ENCODE measurements at places on chromosomes 11 and 22. TPM values are rescaled to one million over a fixed set of nuclear protein-coding genes. Genes with fewer than 3 reads are reported as not detected.
A peak's percentile ranks its signal among the peaks of the same experiment; 100 is the strongest.

Gene IL18BP
- total RNA-seq, result 3.4 TPM

Gene RTCB
- 228 TPM for total RNA-seq

Gene TREH
- total RNA-seq, result not detected

DNA sequence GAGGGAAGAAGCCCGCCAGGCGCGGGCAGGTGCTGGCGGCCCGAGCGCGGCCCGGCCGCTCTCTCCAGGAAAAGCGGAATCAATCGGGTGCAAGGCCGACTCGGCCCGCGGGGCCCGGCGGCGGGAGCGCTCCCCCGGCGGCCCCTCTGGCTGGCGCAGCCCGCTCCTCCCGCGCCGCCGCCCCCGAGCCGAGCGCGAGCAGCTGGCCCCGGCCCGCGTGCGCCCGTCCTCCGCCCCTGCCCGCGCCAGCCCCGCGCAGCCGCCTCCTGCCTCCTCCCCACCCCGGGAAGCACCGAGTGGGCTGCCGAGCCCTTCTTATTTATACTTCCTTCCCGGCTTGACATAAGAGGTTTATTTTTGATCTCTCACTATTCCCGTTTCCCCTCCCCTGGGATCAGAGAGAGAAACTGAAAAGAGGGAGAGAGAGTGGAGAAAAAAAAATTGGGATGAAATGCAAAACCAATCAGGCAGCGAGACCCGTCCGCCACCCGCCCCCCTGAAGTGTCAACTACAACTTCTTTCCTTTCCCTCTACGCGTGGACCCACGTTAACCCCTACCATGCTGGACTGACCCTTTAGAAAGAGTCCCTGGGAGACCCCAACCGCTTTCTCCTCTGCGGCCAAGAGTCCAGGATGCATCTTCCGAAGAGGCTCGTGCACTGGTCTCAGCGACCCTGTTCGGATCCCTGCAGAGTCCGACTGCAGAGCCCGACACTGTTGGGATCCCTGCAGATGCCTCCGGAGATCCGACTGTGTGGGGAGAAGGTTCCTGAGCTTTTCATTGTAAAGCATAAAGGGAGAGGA, at the start of gene ADAMTS8:
ADAMTS8 (minus strand) TSS at position 294 of the 804 bp plus-strand sequence. CDS start 323 bp downstream, outside the sequence.
- no peak for DNase-seq

- no peak for DNase-seq
Observed at GRCh38 chr11:45897556-45897955, 9.5 kb downstream of the FREY1 start.

DNA sequence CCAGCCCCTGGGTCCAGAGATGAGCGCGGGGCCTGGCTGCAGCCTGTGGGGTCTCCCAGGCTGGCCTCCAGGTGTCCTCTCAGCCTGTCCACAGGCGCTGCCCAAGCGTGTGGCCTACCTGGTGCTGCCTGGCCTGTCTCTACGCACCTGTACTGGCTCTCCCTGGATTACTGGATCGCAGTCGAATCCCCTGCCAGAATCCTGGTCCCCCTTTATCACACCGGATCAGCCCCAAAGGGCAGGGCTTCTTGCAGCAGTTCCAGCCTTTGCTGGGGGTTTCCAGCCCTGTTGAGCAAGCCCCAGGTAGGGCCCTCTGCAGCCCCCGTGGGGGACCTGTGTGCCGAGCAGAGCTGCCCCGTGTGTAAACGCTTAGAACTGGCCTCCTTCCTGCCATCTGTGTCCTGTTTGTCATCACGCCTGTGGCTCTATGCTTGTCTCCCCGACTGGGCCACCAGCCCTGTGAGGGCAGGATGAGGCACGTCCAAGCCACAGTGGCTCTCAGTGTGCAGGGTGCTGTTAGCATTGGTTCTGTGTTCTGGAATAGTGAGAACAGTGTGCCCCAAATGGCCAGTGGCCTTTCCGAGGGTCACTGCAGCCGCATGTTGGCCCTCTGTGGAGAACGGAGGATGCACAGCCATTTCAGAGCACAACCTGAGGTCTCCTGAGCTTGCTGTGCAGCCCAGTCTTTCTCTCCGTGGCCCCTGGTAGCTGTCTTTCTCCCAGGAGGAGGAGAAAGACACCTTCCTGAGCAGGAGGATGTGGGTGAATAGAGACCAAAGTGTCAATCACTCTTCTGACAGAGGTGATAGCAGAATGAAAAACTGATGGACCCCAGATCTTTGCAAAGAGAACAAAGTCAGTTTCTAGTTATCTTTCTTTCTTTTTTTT, 13.9 kb upstream of the TXNRD2 start:
- DNase-seq, result no peak

- DNase-seq, result no peak
Observed at GRCh38 chr11:108959105-108959761, 294.4 kb downstream of the DDX10 start.

GRCh38 chr11:18390088-18390487, 4.3 kb upstream of the LDHA start:
- DNase-seq, result no peak

DNA sequence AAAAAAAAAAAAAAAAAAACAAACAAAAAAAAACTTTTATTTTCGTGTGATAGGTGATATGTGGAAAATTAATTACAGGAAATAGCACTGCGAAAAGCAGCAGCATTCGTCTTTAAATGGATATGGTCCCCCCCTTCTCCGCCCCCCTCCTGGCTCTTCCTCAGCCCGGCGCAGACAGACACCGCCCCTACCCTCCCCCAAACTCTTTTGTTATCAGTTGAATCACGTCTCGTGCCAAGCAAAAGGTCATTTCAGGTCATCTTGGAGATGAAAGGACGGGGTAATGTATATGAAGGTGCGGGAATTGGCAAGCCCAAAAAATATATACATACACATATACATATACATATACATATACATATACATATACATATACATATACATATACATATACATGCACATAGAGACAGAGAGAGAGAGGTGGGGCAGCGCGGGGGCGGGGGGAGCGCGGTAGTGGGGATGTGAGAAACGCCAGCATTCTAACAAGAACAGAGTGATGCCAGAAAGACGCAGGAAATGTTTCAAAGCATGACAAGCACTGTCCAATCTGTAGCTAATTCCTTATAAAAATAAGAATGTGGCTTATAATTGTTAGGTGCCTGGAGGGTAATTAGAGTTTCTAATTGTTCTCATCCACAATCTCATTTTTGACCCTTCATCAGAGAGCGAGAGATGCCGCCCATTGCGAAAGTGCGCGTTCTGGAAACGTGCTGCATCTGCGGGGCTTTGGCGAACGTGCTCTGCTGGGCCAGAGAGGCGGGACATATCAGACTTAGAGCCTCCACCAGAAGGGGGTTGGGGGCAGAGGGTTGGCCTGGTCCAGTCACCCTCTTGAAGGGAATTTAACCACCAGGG, 214.5 kb upstream of the UBASH3B start:
- DNase-seq, result peak; percentile 30

DNA sequence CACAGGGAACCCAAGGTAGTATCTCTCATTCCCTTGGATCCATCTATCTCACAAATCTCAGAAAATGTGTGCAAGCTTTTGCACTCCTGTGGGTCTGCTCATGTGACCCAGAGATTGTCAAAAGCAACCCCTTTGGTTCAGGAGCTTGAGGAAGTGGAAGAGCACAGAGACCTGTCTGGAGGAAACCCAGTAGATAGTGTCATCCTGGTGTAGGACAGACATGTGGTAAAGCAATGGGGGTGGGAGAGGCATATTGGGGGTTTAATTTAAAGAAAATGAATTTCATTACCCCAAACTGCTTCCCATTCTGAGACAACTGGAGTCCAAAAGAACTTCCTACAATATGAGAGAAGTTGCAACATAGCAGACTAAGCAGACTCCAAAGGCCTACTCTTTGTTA, 5.8 kb upstream of the MS4A14 start:
- DNase-seq, result no peak

- no peak for DNase-seq
Observed at GRCh38 chr11:29051935-29052334, 943.7 kb downstream of the METTL15 start.

DNA sequence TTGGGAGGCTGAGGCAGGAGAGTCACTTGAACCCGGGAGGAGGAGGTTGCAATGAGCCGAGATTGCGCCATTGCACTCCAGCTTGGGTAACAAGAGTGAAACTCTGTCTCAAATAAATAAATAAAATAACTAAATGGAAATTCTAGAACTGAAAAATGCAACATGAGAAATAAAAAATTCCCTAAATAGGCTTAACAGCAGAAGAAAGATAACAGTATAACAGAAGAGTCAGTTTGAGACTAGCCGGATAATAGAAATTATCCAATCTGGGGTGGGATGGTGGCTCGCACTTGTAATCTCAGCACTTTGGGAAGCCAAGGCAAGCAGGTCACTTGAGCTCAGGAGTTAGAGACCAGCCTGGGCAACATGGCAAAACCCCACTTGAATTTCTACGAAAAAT, 14.1 kb downstream of the SLC25A1 start:
- no peak for DNase-seq

DNA sequence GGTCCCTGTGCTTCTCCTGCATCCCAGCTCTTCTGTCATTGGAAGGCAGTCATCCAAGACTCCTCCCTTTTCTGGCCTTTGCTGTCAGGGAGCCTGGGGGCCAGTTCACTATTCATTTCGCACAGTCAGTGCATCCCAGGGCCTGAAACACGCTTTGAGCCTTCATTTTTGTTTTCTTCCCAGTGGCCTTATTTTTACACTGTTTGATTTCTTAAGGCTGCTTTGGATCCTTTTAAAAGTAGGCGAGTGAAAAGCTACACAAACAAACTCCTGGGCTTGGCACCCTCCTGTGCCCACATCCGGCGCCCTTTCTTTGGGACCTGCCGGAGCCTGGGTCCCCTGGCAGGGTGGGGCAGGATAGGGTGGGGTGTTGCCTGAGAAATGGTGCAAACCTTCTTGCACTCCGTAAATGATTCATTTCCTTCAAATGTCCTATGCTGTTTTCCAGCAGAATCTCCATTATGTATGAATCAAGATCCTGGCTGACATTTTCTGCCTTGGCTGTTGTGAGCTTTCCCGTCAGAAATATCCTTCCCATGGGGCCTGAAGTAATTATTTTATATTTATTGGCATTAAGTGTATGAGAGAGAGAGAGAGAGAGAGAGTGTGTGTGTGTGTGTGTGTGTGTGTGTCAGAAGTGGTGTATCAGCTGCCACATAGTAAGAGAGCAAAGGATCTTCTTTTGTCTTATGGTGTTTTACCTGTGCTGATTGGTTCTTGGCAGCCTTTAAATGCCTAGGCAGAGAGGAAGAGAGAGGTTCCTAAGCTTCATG, 45.6 kb downstream of the BCR start:
- DNase-seq, result peak; percentile 65

DNA sequence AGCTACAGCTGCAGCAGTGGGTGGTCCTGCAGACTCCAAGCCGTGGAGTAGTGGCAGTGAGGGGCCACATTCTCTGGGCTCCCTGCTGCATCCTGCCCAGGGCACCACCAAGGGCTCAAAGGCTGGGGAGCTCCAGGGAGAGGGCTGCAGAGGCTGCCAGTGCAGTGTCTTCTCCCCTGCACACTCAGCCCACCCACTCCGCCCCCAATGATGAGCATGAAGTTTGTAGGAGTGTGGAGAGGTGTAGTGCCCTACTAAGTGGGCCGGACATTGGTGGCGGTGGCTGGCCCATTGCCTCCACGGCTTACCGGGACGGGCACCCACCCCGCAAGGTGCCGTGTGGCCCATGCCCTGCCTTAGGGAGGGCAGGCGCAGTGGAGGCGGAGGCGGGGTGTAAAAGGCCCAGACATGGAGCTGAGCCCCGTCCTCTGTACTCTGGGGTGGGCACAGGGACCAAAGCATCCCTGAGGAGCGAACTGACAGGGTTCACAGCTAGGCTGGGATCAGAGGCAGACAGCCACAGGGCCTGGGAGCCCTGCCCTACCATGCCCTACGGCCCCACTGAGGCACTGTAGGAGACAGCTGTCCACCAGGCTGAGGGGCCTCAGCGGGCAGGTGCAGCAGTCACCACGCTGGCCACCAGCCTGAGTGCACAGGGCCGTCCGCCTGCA, 18.9 kb downstream of the ARVCF start:
- DNase-seq, result no peak

DNA sequence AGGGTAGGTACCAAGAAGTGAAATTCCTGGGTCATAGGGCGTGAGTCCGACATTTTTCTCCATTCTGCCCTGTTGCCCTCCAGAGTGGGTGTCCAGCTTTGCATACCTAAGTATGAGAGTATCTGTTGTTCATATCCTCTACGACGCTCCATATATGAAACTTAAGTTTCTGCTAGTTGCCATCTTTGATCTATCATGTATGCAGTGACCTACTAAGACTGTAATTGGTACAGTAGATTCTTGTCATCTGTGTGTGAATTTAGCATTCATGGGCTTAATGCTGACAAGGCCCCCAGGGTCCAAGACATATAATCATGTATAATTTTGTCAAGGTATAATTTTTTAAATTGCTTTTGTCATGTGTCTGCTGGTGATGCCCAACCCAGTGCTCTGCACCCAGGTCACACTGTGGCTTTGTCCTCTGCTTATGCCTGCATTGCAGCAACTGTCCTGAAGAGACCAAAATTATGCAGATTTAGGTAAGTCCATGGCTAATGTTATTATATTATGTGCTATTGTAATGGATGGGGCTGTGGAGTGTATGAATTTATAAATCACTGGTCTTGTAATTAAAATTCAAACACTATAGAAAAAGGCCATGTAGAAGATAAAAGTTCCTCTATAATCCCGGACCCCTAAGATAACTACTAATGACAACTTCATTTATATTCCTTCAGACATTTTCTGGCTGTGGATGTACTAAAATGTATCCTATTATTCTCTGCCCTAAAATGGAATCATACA, 12.2 kb downstream of the NEAT1 start:
- DNase-seq, result no peak

DNA sequence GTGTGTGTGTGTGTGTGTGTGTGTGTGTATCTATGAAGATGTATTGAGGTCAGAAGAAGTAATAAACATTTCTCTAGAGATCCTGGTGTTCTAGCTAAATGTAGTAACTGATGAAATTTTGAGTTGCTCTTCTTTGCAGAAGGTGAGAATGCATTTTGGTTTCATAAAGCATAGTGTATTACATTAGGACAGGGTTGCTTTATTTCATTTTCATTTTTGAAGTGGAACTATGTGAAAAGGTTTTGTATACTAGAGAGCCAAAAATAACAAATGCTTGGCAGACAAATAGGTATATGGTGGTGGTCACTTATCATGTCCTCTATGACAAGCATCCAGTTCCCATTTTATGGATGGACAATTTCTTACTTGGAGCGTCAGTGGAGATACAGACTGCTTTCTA, 99.0 kb downstream of the CASP12 start:
- no peak for DNase-seq

GRCh38 chr11:112004389-112004788, 20.8 kb upstream of the DLAT start:
- DNase-seq, result no peak

DNA sequence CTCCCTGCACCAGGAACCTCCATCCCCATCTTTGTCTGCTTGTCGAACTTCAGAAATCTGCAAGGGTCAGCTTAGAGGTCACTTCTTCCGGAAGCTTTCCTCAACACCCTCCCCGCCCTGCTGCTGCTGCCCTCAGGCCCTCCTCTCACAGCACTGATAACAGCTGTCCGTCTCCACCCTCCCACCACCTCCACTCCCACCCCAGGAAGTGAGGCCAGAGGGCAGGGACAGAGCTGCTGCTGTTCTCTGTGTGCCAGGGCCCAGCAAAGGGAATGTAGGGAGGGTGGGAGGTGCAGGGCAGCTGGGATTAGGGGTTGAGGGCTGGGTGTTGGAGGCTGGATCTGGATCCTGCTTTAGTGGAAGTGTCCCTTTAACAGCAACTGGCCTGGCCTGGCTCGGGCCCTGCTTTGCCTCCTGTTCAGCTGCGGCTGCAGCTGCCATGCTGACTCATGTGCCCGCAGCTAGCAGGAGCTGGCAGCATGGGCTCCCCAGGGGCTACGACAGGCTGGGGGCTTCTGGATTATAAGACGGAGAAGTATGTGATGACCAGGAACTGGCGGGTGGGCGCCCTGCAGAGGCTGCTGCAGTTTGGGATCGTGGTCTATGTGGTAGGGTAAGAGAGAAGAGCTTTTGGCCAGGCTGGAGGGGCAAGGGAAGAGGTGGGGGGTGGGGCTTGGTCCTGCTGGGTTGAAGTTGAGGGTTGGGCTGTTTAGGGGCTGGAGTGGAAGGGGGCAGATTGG, at the start of gene P2RX6:
P2RX6 (plus strand) TSS at position 440 of the 740 bp plus-strand sequence; CDS start at position 450, 10 bp downstream.
- DNase-seq, result peak; percentile 62
